ENCODE measurements at places on chromosomes 4 and X.

DNA sequence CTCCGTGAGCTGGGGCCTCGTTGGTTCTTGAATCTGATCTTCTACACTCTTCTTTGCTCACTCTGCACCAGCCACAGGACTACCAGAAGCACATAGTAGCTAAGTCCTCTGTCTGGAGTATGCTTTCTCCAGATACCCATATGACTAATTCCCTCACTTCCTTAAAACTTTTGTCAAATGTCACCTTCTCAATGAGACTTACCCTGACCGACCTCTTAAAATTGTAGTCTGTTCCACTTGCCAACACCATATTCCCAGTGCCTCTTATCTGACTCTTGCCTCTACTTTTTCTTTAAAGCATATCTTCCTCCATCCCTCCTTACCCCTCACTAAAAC lies 10.0 kb downstream of the PARM1 start:
- no peak for ATAC-seq

DNA sequence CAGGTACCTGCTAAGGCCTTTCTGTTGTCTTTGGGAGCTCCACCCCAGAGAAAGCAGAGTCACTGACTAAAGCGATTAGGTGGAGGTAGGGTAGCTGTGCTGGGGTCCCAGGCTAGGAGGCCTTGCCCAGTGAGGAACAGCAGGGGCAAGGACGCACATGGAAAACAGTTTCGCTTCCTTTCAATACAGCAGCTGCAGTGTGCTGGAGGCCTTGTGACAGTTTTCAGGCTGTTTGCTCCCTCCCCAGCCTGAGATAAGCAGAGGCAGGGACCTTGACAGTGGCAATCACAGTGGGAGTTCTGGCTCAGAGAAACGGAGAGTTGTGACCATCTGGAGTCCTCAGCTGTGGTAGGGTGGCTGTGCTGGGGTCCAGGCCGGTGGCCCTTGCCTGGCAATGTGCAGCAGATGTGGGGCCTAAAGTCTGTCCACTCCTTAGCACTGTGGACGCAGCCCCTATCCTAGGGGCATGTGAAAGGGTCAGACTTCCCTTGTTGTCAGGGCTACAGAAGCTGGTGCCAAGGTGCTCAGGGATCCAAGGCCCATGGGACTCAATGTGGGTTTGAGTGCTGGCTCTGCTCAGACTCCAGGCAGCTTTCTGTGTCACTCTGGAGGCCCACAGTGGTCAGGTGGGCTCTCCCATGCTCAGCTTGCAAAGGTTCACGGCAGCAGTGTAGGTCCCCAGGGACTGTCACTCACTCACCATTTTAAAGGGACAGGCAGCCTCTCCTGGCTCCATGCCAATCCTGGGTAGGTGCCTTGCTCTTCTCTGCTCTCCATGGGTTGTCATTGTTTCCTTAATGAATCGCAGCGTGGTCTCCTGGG lies 534.9 kb upstream of the FMR1 start:
- ATAC-seq: no peak

DNA sequence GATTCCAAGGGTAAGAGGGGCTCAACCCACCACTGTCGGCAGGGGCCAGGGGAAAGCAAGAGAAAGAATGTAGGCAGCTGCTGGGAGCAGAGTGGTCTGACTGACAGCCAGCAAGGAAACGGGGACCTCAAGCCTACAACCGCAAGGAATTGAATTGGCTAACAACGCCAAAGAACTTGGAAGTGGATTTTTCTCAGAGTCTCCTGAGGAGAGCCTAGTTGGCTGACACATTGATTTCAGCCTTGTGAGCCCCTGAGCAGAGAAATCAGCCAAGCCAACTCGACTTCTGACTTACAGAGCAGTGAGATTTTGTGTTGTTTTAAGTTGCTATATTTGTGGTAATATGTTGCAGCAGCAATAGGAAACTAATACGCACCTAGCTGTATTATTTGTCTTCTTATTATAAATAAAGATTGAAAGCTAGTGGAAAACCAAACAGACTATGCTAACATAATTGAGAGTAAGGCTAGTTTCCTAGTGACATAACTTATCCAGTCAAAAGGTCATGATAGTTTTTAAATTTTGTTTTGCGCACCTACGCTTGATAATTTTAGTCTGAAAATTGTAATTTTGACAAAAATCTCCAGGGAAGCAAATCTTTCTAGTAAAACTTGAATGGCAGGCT lies 145.8 kb upstream of the HCCS start:
- ATAC-seq: no peak

DNA sequence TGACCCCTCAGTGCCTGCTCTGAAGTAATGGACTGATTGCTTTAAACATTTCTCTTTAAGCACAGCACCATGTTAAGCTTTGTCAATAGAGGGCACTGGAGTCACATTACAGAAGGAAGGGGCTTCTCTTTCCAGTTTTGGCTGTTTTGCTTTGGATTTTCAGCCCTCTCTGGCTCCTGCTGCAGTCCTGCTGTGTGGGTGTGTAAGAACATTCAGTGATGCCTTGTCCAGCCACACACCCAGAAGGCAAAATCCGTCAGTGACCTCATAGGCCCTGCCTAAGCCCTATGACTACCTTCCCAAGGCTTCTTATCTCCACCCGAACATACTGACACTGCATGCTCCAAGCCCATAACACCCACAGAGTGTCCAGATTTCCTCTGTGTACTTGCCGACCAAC lies 215.3 kb upstream of the CTSO start:
- ATAC-seq: no peak

DNA sequence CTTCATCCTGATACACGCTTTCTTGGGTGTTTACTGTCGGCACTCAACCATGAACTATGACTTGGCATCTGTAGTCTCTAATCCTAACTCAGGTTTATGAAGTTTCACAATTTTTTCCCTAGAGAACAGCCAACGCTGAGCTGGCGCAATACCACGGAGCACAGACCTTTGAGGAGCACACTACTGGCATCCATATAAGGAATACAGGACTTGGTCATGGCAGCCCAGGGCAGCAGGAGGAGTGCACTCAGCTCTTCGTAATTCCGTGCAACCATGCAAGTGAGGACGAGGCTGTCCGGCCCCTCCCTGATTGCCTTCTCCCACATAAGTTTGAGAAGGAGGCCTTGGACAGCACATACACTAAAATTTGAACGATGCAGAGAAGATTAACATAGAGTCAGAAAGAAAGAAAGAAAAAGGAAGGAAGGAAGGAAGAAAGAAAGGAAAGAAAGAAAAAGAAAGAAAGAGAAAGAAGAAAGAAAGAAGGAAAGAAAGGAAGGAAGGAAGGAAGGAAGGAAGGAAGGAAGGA lies 41.0 kb upstream of the PDLIM5 start:
- ATAC-seq: no peak

GRCh38 chr4:172177382-172177781 lies 364.2 kb downstream of the GALNTL6 start:
- ATAC-seq: no peak

DNA sequence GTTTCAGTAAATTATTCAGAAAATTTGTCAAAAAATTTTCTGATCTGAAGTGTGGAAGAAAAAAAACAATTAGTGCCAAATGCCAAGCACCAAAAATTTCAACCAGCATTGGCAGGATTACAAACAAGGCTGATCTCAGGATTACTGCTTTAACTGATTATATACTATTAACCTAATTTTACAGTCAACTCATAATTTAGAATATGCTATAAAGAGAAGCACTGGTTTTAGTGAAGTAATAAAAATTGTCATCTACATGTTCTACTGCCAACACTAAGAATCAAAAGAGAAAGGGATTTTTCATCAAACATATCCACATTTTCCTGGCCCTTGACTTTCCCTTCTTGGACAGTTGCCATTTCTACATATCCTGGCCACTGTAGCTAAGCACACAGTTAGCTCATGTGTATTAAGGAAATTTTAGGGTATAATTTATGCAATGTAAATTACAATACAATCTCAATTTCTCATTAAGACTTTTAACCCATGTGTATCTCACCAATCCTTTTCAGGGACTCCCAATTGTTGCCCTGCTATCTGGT lies 33.8 kb downstream of the THOC2 start:
- ATAC-seq: no peak

GRCh38 chr4:17324386-17324830 lies 187.5 kb downstream of the QDPR start:
- peak; percentile 33 for ATAC-seq

DNA sequence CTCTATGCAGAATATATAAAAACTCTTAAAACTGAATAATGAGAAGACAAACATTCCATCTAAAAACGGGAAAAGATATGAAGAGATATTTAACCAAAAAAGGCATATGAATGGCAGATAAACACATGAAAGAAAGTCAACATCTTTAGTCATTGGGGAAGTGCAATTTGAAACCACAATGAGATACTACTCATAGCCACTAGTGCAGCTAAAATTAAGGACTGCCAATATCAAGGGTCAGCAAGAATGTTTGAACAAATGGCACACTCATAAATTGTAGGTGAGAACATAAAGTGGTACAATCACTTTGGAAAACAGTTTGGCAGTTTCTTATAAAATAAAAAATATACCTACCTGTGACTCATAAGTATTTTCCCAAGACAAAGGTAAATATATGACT lies 534.9 kb upstream of the DIPK2B start:
- no peak for ATAC-seq

- no peak for ATAC-seq
Measured at GRCh38 chrX:26822448-26822847, 606.5 kb downstream of the MAGEB5 start.

- ATAC-seq: no peak
Measured at GRCh38 chr4:70402762-70403161, 5.0 kb downstream of the OPRPN start.

Measured in activated CD4-positive, CD25-positive, alpha-beta regulatory T cell treated with anti-CD3 and anti-CD28 coated beads, Interleukin-2, amount 50 U/mL, for 24 hours (primary cell).